Activated T-cell treated with anti-CD3 and anti-CD28 coated beads, Interleukin-2, amount 50 U/mL, for 72 hours (primary cell): ENCODE measurements at places on chromosomes 11 and 22. TPM values are rescaled to one million over a fixed set of nuclear protein-coding genes. Genes with fewer than 3 reads are reported as not detected.

The LIMK2 gene
- total RNA-seq = 36.2 TPM

The PC gene
- total RNA-seq = 12.7 TPM

The CTSW gene
- 27.8 TPM for total RNA-seq

The TSPAN32 gene
- total RNA-seq = 8.6 TPM

The PGGHG gene
- total RNA-seq = 273 TPM

The PHOX2A gene
- total RNA-seq = not detected

The OR52L1 gene
- not detected for total RNA-seq

The SPCS2 gene
- total RNA-seq = 160 TPM

The RAB3IL1 gene
- total RNA-seq = 0.49 TPM

The OR4C5 gene
- total RNA-seq = not detected

The TRIM34 gene
- total RNA-seq = 9.0 TPM

The FXYD6 gene
- total RNA-seq = 0.25 TPM

The EIF3L gene
- total RNA-seq = 905 TPM

The TREH gene
- total RNA-seq = not detected

The SCGB1C1 gene
- not detected for total RNA-seq

The TNRC6B gene
- total RNA-seq = 62.5 TPM

The SLC22A8 gene
- not detected for total RNA-seq

The EHF gene
- not detected for total RNA-seq

The SLC17A6 gene
- total RNA-seq = not detected

The OR5A1 gene
- total RNA-seq = not detected

The MYH9 gene
- total RNA-seq = 662 TPM

The NCR3LG1 gene
- total RNA-seq = 1.3 TPM

The NAALAD2 gene
- total RNA-seq = not detected
